ENCODE measurements at places on chromosomes 2 and 18. TPM values are rescaled to one million over a fixed set of nuclear protein-coding genes. Genes with fewer than 3 reads are reported as not detected.
A peak's percentile ranks its signal among the peaks of the same experiment; 100 is the strongest.

The CWC22 gene
- total RNA-seq = 17.5 TPM

DNA sequence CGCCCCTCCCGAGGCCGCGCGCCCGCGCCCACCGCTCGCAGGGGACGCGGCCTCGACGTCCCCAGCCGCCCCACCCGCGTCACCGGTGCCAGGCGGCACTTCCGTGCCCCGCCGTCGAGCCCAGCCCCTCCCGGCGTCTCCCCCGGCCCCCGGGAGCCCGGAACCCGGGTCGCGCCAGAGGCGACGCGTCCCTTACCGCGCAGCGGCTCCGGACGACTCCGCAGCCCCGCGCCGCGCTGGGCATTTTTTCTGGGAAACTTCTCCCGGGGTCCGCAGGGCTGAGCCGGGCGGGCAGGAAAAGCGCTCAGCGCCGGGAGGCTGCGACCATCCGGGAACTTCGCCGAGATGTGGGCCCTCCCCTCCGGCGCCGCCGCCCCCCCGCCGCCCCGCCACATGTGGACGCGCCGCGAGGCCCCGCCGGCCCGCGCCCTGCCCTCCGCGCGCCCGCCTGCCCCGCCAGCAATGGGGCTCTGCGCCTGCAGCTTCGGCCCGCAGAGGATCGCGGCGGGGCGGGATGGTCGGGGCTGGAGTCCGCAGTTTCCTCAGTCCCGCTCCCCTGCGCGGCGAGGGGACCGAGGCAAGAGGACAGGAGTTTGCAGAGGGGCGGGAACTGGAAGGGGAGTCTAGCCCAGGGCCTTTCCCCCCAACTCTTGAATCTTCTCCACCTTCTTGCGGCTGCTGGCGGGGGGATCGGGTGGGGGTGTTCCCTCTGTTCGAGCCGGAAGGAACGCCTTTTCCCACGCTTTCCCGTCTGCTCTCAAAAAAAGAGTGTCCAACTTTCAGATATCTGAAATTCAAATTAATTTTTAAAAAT is 81.5 kb downstream of the CHRNA1 start:
- DNase-seq = peak; percentile 92

DNA sequence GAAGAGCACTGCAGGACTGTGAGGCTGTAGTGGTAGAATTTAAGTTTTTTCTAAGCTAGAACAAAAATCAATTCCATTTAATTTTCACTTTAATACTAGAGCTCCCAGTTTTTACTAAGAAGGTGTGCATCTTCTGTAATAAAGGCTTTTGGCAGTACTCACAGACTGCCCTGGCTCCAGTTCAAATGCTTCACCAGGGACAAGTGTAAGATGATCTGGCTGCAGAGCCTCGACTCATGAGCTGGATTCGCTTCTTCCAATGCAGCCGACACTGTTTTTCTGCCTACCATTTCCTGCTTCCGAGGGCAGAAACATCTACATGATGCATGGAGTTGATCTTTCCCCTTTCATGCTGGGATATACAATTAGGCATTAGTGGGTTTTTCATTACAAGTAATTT is 87.0 kb downstream of the FARSB start:
- DNase-seq = no peak

The MARCO gene
- not detected for total RNA-seq

DNA sequence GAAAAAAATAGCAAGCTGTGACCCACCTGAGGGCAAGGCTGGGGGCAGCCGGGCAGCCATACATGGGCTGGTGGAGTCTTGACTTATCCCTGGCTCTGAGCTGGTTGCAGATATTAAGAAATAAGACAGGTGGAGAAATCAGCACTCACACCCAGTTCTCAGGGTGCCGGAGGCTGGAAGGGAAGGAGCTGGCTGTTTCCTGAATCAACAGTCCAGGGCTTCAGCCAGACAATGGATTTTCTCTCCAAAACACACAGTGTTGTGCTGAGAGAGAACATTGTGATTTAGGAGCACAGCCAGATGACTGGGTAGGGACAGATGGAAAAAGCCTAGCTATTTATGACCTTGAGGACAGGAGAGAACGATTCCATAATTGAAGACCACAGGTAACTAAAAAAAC is 208.8 kb downstream of the LDLRAD4 start:
- DNase-seq = no peak

Data from H7 (cell line).